D341Med (cell line): ENCODE measurements at places on chromosomes 7 and 10.

DNA sequence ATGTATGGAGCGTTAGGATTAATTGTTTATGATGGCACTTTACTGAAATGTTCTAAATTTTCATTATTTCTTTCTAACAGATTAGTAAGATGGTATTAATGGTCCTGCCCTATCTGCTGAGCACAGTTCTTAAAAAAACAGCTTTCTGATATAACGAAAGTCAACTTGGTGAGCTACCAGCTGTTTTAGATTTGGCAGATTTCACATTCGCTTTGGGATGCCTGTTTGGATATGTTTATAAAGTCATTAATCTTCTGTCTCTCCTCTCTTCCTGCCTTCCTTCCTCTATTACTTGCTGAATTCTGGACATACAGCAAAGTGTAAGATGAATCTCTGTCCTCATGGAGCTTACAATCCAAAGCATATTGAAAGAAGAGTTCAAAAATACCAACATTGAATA is 396.8 kb upstream of the LRGUK start:
- no peak for DNase-seq

GRCh38 chr7:108561047-108561619 is 8.4 kb downstream of the THAP5 start:
- no peak for DNase-seq

GRCh38 chr7:84261509-84261908 is 66.9 kb upstream of the SEMA3A start:
- no peak for DNase-seq

DNA sequence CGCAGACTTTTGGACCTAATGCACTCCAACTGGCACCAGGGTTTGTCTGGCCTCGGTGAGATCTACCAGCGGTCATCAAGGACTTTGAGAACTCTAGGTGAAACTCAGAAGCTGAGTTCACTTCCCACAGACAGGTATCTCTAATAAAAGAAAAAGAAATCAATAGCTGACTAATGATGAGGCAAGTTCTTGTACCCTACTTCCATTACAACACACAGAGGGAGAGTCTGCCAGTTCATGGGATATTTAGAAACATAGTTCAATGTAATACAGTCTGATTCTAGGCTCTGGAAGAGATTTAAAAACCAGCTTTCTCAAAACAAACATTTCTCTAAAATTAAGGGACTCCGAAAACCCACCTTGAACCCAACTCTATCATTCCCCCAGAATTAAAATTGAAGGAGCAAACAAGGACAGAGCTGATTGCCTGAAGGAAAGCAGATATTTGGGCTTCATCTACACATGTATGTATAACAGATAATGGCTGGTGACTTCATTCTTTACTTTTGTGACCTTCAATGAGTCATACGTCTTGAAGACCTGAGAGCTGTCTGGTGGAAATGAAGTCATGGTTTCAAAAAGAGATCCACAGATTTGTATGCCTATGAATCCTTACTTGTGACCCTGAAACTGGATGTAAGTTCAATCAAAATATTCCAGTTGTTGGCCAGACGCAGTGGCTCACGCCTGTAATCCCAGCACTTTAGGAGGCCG is 2.7 kb upstream of the PNLIPRP1 start:
- DNase-seq = no peak

GRCh38 chr10:127757033-127757432 is 20.0 kb downstream of the FOXI2 start:
- DNase-seq = no peak

- no peak for DNase-seq
Observed at GRCh38 chr7:157445956-157446295, 109.1 kb downstream of the DNAJB6 start.

DNA sequence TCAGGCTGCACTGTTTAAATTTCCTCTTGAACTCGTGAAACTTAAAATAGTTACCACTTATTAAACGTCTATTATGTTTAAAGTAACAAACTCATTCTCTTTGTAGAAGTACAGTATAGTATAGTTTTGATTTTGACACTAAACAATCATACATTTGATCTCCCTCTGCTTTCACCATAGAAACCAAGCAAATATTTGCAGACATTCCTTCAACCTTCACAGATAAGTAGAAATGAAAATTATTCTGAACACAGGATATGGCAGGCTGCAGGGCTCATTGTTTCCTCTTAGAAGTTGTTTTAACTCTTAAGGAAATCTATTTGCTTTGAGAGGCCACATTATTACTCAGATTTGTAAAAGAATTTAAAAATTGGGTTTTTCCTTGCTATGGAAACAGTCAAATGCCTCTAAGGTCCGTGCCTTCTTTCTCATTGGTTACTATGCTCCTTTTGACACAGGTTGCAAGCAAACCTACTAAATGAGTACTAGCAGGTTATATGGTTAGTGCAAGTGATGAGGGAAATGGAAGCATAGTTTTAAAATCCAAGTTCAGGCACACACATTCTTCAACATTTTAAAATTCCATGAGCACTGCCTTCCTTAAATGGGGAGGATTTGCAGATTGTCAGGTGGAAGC is 92.8 kb upstream of the FAM133B start:
- no peak for DNase-seq

DNA sequence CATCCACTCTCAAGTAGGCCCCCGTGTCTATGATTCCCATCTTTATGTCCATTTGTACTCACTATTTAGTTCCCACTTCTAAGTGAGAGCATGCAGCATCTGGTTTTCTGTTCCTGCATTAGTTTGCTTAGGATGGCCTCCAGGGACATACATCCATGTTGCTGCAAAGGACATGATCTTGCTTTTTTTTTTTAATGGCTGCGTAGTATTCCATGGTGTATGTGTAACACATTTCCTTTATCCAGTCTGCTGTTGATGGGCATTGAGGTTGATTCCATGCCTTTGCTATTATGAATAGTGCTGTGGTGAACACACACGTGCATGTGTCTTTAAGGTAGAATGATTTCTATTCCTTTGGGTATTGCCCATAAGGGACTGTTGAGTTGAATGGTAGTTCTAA is 67.8 kb downstream of the SFMBT2 start:
- DNase-seq = no peak

DNA sequence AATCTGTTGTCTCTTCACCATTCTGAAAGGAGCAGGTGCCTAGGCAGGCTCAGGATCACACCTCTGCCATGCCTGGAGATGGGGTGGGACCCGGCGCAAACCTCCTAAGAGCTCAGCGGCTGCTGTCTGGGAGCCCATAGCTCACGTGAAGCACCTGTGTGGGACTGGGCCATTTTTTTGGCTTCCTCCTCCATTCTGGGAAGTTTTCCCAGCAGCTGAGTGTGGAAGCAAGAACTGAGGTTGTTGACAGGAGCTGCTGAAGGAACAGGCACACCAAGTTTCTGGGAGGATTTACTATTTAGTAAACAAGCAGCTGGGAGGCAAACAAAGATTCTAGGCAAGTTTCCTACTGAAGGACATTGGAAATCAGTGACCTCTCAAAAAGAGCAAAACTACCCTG is 77.3 kb downstream of the FAM13C start:
- DNase-seq = no peak
